Vagina (tissue), 2 donors: ENCODE measurements at places on chromosomes 7 and 10. TPM values are rescaled to one million over a fixed set of nuclear protein-coding genes. Genes with fewer than 3 reads are reported as not detected.

DNA sequence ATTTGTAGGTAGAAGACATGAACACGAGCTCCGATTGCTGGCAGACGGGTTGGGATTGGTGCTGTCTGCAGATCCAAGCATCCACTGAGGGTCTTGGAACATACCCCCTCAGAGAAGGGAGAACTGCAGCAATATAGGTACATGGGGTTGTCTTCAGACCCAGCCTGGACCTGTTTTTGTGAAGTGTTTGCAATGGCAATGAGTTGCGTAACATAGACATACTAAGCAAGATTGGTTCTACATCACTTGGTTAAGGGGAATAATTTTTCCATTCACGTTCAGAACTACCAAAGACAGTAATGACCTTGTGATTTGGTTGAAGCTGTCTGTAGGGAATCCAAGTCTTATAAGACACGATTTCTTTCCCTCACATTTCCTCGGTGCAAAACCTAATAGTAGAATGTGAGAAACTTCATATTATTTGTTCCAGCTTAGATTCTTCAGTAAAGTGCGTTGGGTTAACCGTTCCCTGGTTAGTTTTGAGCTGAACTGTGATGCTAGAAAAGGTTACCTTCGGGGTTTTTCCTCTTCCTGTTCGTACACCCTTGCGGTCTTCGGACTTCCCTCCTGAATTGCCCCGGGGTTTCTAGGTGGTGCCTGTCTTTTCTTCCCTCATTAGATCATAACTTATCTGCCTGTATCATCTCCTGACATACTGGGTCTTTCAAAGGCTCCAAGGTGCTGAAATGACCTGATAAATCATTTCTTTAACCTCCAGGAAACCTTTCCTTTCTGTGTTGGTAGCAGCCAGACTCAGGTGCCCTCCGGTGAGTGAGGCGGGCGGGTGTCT lies 14.4 kb downstream of the PROSER2 start:
- DNase-seq: no peak

- no peak for DNase-seq
Measured at GRCh38 chr10:17273403-17273802, 45.4 kb downstream of the VIM start.

The PRKCQ gene
- total RNA-seq: 3.7 TPM

GRCh38 chr10:112875476-112876267 lies 74.4 kb upstream of the TCF7L2 start:
- no peak for DNase-seq

DNA sequence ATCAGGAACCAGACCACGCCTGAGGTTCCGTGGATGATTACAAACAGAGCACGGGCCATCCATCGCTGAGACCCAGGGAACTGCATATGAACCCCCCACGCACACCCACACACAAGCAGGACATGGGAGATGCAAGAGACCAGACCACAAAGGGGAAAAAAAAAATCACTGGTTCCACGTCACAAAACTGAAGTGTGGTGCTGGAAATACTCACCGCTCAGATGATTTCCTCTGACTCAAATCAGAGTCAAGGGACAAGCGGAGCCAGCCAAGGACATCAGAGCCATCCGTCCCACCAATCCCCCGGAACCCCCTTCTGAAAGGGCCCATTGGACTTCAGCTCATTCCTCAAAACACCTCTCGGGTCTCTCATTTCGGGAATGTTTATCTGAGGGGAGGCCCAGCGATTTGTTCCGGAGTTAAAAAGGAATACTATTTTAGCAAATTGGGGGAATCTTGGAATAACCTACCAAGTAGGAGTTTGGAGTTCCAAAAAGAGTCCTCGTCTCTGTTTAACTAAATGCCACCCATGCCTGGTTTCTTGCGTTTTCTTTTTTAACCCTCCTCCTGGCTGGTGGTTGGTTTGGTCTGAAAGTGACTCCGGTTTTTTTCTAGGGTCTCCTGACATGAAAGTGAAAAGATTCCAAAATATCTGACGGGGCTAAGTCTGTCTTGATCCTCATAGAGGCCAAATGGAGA lies 15.0 kb downstream of the SNX8 start:
- DNase-seq: no peak

The SUN3 gene
- total RNA-seq: not detected
